ENCODE measurements at places on chromosomes 12 and 14. TPM values are rescaled to one million over a fixed set of nuclear protein-coding genes. Genes with fewer than 3 reads are reported as not detected.

The NINJ2 gene
- total RNA-seq = 2.4 TPM

DNA sequence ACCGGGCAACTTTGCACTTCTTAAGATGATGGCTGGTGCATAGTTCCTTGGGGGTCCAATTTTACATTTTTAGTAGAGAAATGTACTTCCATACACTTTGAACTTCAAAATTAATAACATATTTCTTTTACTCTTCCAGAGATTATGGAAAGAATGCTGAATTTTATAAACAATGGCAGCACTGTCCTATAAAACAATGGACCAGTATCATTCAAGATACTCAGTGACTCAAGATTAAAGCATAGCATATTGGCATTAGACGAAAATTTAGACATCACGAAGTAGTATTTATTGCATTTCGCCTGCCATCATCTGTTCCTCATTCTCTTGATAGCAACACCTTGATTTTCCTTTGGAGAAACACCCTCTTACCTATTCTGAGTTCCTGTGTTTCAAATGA, 118.3 kb upstream of the ATF7IP start:
- H3K36me3 ChIP-seq = no peaks in the 10 kb centered on the region
- no peaks in the 10 kb centered on the region for H3K27me3 ChIP-seq
- H3K4me1 ChIP-seq = no peaks in the 10 kb centered on the region
- H3K27ac ChIP-seq = no peak overlapping the region

The LIN7A gene
- total RNA-seq = 0.41 TPM

The SPTSSA gene
- 10.8 TPM for total RNA-seq

The DIO3 gene
- total RNA-seq = 0.78 TPM

DNA sequence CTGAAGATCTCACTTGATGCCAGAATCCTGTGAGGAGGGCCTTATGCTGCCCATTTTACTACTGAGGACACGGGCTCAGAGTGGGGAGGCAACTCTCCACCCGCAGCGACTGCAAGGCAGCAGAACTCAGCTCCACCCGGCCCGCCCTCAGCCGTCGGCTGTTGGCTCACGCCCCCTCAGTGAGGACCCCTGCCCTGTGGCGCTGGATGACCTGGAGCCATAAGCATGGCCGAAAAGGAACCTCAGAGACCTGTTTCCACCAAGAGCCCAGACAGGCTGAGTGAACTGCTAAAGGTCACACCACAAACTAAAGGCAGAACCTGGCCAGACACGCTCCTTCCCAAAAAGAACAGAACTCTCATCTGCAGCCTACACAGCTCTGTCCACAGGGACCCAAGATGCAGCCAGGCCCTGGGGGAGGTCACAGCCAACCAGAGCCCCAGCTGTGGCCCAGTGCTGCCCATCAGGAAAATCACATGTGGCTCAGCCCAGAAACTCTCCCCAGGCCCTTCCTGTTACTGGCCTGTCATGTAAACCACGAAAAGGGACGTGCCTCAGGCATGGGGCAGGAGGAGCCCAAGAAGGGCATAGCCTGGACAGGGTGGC, 32.8 kb downstream of the CCNK start:
- H3K36me3 ChIP-seq = peaks cover 13% of the 10 kb centered on the region
- H3K4me3 ChIP-seq = no peak overlapping the region

The FAM186B gene
- total RNA-seq = 0.54 TPM

DNA sequence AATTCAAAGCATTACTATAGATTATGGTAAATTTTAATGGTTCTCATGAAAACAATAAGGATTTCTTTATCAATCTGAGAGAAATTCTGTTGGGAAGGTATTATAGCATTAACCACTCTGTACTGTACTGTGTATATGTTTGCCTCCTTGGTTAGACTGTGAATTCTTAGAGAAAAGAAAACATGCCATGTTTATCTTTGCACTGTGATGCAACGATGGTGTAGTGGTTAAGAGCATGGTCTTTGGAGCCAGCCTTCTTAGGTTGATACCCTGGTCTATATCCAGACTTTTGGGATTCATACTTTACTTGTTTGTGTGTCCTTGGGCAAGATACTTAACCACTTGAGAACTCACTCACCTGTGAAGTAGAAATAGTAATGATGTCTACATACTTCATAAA, 32.2 kb upstream of the NUBPL start:
- no peaks in the 10 kb centered on the region for H3K27me3 ChIP-seq
- no peak for DNase-seq
- no peak overlapping the region for H3K27ac ChIP-seq
- no peaks in the 10 kb centered on the region for H3K4me1 ChIP-seq
- no peaks in the 10 kb centered on the region for H3K36me3 ChIP-seq

- no peaks in the 10 kb centered on the region for H3K4me1 ChIP-seq
- H3K27me3 ChIP-seq = no peaks in the 10 kb centered on the region
- H3K36me3 ChIP-seq = no peaks in the 10 kb centered on the region
- H3K4me3 ChIP-seq = no peak overlapping the region
- no peak overlapping the region for H3K27ac ChIP-seq
- no peak for DNase-seq
Measured at GRCh38 chr12:93957168-93957567, 191.2 kb upstream of the PLXNC1 start.

The CPNE6 gene
- 1.3 TPM for total RNA-seq

The RPS6KA5 gene
- 1.4 TPM for total RNA-seq

The B4GALNT3 gene
- 22.3 TPM for total RNA-seq

The FAM181A gene
- total RNA-seq = not detected

The NPFF gene
- total RNA-seq = 9.1 TPM

DNA sequence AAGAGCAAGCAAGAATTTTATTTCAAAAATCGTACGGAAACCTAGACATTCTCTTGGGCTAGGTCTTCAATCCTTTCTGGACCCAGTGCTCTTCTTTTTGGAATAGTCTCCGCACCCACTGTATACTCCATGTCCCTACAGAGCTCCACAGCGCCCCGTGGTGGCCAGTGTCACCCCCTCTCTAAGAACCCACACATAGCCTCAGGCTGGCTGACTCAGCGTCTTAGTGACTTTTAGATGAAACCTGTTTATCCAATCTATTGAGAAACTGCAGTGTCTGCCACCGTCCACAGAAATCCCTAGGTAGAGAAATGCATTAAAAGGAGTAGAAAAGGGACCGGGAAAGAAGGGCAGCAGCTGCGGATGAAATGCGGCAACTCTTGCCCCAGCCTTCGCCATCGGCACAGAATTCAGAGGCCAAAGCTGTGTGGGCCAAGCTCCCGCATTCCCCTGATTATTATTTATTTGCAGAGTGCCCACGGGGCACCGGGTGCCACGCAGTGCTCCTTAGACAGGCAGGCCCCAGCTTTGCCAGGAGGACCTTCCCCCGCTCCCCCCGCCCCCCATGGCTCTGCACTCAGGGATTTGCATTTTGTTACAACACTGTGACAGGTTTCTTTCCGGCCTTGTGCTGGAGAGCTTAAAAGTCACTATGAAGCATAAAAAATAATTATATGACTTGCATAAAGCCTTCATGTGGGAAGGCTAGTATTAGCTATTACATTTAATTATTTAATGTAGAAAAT, 170.1 kb upstream of the FKBP4 start:
- H3K4me3 ChIP-seq = no peak overlapping the region
- H3K4me1 ChIP-seq = no peaks in the 10 kb centered on the region
- H3K27ac ChIP-seq = no peak overlapping the region
- DNase-seq = no peak

All from thoracic aorta (tissue), 2 donors.